GM12865 (cell line): ENCODE measurements at places on chromosomes 1 and 21.

DNA sequence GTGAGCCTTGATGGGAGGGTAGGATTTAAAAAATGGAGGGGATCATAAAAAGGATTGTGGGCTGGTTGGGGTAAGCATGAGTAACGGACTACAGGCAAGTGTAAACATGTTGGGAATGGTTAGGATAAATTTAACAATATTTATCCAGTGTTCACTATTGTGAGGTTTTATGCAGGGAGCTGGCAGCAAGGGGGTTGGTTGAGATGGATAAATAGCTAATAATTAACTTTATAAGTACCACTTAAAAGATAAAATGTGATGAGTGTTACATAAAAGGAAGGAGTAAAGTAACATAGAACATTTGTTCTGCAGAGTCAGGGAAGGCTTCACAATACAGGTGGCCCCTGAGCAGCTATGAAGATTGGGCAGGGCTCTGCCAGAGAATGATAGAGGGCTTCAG is 109.0 kb downstream of the NGF start:
- no peak for DNase-seq

DNA sequence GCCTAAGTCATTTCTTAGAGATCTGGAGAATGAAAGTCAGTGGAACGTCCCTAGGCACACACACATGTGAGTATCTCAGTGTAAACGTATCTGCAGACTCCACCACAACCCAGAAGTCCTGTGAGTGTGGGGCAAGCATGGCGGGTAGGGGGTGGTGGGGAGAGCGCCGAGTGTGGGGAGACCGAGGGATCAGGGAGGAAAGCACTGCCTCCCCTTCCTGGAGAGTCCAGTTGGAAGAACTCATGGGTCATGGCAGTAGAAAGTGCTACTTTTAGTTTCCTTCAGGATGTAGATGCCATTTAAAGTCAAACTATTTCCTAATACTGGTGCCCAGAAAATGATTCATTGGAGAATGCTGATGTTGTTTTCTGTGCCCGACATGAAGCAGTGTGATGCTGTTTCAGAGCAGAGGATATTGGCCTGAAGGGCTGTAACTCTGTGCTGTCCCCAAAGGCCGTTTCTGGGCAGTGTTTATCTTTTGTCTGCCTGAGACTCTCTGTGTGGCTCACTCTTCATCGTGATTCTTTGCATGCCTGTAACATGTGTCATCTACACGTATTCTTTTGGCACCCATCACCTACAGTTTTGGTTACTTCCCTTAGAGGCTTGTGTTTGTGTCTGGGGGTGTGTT is 45.7 kb upstream of the TSPAN2 start:
- DNase-seq, result no peak

- no peak for DNase-seq
Measured at GRCh38 chr1:5910666-5911065, 81.6 kb downstream of the NPHP4 start.

- peak; percentile 80 for DNase-seq
Measured at GRCh38 chr1:236868625-236869467, 73.8 kb downstream of the MTR start.

DNA sequence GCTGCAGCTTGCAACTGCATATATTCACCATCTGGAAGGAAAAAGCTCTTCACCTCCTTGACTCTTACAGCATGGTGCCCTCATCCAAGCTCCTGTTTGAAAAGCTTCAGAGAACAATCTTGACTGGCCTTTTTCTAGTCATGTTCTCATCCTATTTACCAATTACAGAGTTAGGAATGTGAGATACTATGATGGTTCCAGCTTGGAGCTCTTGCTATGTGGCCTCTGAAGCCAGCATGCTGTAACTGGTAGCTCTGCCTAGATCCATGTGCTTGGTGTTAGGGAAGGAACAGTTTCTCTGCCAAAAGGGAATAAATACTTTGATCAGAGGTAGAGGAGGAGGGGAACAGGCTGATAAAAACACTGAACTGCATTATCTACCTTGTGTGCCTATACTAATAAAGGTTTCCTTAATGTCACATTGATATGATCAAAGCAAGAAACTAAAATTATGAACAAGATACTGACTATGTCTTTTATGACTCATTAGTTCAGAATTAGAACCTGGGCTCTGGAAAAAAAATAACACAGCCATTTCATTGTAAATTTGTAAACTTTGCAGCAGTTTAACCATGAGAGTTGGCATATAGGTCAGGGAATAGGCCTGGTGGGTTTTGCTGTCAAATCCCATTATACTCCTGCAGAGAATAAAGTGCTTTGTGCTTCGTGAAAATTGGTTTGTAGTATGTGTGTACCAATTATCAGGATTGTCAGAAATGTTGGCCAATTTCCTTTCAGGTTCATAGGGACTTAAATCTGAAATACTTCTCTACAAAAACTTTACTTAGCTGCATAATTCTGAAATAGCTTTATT is 92.7 kb downstream of the LEPR start:
- no peak for DNase-seq

DNA sequence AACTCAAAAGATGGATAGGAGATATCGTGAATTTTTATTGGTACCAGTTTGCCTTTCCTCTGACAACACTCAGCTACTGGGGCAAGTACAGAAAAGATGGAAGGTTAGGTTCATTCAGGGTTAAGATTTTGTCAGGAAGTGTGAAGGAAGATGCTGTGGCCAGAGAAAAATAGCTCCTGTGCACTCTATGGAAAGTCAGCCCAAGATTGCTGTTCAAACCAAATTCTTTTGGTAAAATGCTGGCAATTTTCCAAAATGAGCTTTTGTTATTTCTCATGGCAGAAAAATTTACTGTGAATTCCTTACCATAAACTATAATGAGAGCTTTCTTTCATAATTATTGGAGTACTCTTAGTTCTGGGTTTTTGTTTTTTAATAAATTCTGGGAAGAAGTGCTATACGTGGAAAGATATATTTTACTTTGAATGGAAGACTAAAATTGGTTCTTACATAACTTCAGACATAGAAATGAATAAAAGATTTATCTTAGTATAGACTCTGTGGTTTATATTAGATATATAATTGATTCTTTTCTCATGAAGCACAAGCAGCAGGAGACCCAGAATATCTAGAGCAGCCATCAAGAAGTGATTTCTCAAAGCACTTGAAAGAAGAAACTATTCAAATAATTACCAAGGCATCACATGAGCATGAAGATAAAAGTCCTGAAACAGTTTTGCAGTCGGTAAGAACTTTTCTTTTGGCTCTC is 112.2 kb downstream of the USP25 start:
- no peak for DNase-seq

GRCh38 chr1:224582041-224582440 is 34.1 kb upstream of the CNIH3 start:
- DNase-seq, result no peak

DNA sequence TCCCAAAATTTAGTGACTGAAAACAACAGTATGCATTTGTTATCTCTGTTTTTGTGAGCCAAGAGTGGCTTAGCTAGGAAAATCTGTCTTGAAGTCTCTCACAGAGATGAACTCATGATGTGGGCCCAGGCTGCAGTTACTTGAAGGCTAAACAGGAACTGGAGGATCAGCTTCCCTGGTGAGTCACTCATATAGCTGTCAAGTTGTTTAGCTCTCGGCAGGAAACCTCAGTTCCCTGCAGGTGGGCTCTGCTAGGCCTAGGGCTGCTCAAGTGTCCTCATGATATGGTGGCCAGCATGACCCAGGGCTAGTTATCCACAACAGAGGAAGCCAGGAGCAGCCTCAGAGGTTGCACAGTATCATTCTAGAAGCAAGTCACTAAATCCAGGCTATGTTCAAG is 30.2 kb upstream of the DDX59 start:
- DNase-seq, result peak; percentile 11

DNA sequence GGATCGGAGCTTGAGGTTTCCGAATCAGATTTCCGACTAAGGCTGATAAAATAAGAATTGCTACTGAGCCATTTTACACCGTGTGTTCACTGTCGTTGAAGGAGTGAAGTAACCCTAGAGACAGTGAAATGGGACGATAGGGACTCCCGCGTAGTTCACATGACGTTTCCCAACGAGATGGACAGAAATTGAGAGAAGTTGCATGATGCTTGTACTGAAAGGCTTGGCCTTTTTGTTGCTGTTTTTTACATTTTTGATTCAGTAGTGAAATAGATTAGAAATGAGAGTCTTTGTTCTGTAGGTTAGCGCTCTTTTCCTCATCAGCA is 1.2 kb downstream of the KHDRBS1 start:
- DNase-seq, result peak; percentile 32

GRCh38 chr1:230549625-230550024 is 92.7 kb upstream of the COG2 start:
- no peak for DNase-seq

DNA sequence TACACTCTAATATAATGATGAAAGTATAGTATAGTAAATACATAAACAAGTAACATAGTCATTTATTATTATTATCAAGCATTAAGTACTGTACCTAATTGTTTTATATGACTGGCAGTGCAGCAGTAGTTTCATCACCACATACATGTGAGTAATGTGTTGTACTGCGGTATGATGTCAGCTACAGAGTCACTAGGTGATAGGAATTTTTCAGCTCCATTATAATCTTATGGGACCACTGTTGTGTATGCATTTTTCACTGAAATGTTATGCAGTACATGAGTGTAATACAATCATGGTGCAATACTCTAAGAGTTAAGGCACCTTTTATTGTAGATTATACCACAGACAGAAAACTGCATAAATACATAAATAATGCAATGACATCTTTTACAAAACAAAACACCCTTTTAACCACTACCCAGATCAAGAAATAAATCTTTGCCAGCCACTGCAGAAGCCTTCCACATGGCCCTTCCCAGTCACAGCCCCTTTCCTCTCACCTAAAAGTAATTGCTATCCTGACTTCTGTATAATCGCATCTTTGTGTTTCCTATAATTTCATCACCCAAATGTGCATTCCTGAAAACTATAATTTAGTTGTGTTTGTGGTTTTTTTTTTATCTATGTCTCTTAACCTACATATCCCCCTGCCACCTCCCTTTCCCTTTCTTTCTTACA is 16.3 kb downstream of the ABCD3 start:
- DNase-seq, result no peak

GRCh38 chr1:25711555-25712298 is 88.3 kb upstream of the SELENON start:
- peak; percentile 30 for DNase-seq

GRCh38 chr1:109782514-109782913 is 18.8 kb upstream of the EPS8L3 start:
- no peak for DNase-seq

DNA sequence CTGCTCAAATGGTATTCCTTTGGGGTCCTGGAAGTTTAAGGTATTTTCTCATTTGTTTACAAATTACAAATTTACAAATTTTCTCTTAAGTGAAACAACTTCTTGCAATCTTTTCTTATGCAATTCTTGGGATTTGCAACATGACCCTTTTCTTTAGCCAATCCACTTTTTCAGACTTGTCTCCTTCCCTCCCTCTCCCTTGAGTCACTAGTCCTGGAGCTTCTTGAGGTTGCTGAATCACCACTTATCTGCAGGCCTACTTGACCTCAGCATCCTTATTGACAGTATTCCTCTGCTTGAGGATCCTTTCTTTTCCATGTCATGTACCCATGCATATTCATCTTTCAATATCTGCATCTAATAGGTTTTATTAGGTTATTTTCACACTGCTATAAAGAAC is 302.8 kb upstream of the ADAMTS5 start:
- DNase-seq, result no peak

- DNase-seq, result no peak
Measured at GRCh38 chr1:37392051-37392450, 82.3 kb upstream of the ZC3H12A start.

GRCh38 chr1:206924592-206925105 is 2.9 kb upstream of the FCMR start:
- DNase-seq, result peak; percentile 86

DNA sequence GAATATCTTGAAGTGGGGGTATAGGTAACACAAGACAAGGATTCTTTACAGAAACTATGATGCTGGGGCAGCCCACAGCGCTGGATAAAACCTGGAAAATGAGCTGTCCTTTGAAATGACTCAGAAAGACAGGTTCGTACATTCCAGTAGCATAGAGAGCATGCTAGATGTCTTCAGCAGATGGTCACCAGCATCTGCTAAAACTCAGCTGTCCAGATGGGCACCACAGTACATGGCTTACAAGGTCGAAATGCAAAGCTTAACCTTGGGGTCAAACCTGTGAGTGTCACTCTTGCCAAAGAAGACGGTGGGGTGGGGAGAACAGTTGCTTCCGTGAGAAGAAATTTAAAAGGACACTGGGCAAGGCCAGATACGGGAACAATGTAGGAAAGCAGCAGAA is 41.3 kb upstream of the TRIM45 start:
- DNase-seq, result no peak

DNA sequence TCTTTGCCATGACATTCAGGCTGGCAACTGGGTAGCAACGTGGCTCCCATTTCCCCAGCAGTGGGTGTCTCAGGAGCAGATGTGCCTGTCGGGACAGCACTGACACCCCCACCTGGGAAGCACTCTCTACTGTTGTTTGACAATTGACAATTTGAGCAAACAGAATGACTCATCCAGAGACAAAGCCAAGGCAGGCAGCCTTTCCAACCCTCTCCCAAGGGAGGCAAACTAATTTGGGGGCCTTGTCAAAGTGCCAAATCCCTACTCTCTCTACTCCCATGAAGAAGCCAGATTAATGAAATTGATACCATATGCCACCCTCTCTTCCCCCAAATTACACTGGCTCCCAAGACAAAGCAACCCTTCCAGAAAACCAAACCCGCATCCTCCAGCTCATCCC is 65.6 kb downstream of the GRIK3 start:
- DNase-seq, result no peak

- no peak for DNase-seq
Measured at GRCh38 chr1:77833521-77834100, 54.2 kb downstream of the MIGA1 start.

- no peak for DNase-seq
Measured at GRCh38 chr1:225498549-225499136, 70.8 kb upstream of the LBR start.

GRCh38 chr1:59520194-59520593 is 223.3 kb downstream of the FGGY start:
- no peak for DNase-seq

GRCh38 chr1:118143831-118144230 is 41.2 kb downstream of the SPAG17 start:
- no peak for DNase-seq

DNA sequence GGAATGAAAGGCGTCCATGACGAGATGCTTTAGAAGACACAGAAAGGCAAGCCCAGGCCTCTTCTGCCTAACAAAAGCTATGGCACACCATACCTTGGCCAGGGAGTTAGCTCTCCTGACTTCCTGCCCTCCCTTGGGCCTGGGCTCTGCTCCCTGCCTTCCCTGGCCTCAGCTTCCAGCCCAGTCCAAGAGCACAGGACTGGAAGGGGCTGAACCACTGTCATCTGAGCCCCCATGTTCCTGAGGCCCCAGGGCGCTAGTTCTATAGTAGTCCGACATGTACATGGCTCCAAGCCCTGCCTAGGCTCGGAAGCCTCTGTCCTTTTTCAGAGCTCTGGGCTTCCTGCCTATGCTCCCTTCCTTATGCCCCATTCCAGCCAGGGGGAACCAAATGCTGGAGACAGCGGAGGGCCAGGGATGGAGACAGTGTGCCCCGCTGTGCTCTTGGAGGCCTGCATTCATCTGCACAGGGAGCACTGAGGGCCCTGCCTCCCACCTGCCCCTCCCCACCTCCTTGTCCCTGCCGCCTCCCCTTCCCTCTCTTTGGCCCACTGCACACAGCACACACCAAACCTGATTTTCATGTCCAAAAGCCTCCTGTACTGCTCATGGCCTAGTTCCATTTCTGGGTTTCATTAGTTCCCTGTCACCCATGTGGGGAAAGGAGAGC is 240.1 kb downstream of the RHOU start:
- no peak for DNase-seq
